ENCODE measurements at places on chromosomes 6 and 20. TPM values are rescaled to one million over a fixed set of nuclear protein-coding genes. Genes with fewer than 3 reads are reported as not detected.

DNA sequence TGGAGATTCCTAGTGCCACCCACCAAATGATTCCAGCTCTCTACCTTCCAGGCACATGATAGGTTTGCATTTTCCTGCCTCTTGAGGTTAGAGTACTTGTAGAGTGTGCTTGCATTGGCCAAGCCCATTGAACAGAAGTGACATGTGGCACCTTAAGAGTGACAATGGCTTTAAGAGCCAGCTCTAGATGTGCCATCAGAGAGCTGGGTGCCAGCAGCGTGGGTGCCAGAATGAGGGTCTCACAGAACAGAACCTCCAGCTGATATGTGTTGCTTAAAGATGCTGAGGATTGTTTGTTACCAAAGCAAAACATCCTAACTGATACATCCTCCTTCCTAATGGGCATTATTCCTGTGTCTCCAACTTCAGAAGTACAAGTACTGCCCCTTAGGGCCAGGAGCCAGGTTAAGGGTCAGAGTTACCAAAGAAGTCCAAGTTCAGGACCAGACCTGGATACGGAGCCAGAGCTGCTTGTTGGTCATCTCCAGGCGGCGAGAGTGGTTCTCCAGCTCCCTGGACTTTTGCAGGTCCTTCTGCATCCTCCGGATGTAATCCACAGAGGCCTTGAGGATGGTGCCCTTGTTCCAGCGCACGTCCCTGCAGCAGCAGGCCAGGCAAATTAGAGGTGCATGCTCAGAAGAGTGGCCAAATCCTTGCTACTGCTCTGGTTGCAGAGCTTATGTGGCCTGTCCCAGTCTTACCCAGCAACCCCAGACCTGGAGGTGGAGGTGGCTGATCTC lies 47.5 kb downstream of the MDFI start:
- no peak for DNase-seq

DNA sequence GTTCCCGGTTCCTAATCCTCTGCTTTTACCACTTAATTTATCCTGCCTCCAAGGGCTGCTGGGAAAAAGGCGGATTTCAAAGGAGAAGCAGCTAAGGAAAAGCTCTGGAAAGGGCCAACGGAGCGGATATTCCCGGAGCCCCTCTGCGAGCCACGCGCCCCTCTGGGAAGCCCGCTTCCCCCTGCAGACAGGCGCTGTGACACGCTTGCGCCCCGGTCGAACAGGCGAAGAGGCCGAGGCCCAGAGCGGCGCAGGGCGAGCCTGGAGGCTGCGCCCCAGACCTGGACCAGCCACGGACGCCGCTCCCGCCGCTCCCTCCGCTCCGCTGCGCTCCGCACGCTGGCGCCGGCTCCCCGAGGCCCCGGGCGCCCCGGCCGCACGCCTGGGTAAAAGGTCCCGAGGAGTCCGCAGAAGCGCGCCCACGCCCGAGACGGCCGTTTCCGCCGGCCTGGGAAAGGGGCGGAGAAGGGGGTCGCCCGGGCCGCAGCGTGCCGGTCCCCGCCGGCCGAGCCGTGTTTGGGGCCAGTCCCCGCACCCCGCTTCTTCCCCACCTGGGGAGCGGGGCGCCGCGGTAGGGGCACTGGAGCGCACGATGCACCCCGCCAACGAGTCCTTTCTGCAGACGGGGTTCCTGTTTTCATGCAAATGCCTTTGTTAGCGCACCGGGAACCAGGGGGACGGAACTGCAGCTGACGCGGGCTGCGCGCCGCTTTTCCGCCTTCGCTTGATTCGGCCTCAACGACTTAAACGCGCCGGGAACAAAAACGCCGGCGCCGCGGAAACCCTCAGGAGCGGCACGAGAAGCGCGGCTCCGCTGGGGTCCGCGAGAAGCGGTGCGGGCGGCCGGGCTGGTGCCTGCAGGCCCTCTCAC lies 91.9 kb upstream of the SIRPA start:
- peak; percentile 60 for DNase-seq

DNA sequence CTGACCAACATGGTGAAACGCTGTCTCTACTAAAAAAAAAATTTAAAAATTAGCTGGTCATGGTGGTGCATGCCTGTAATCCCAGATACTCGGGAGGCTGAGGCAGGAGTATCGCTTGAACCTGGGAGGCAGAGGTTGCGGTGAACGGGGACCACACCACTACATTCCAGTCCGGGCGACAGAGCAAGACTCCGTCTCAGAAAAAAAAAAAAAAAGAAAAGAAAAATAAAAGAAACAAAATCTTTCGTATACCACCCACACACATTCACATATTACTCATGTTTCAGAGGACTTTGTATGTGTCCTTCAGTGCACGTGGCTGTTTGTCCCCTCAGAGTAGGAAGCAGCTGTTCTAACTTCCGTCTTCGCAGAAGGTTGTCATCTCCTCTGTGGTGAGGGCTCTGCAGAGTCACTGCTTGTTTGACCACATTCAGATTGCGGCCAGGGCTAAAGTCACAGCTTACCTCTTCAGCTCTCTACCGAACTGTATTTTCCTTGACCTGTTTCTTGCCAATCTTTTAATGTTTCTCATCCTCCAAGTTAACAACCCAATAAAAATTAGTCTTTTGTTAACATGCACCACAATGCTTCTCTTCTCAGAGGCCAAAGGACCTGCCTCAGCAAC lies 36.6 kb upstream of the HIVEP1 start:
- DNase-seq, result no peak

GRCh38 chr6:63487103-63487813 lies 85.0 kb upstream of the LOC128125822 start:
- no peak for DNase-seq

- no peak for DNase-seq
Measured at GRCh38 chr6:129100164-129100563, 217.2 kb downstream of the LAMA2 start.

DNA sequence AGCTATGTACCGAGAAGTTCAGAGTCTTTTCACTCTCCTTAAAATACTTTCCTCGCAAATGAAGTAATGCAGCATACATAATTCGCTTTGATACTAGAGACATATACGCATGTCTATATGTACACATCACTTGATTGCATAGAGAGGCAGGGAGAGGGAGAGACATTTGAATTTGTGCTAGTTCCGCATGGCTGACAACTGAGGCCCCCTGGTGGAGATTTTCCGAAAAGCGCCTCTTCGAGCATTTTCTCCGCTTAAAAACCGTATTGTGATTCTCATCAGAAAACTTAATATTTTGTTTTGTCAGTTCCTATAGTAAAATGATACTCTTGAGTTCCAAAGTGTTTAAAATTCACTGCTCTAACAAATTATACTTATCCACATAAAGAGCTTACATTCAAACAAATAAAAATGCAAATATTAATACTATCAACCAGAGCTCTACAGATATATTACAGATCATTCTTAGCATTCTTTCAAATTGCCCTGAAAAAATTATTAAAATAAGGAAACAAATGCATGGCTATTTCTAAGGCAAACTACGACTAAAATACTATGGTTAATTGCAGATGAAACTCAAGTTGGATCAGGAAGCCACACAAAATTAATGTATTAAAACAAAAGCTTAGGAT lies 637 bp downstream of the MYLK4 start:
- DNase-seq, result peak; percentile 60

GRCh38 chr20:50688256-50688975 lies 2.9 kb downstream of the RIPOR3 start:
- DNase-seq, result no peak

DNA sequence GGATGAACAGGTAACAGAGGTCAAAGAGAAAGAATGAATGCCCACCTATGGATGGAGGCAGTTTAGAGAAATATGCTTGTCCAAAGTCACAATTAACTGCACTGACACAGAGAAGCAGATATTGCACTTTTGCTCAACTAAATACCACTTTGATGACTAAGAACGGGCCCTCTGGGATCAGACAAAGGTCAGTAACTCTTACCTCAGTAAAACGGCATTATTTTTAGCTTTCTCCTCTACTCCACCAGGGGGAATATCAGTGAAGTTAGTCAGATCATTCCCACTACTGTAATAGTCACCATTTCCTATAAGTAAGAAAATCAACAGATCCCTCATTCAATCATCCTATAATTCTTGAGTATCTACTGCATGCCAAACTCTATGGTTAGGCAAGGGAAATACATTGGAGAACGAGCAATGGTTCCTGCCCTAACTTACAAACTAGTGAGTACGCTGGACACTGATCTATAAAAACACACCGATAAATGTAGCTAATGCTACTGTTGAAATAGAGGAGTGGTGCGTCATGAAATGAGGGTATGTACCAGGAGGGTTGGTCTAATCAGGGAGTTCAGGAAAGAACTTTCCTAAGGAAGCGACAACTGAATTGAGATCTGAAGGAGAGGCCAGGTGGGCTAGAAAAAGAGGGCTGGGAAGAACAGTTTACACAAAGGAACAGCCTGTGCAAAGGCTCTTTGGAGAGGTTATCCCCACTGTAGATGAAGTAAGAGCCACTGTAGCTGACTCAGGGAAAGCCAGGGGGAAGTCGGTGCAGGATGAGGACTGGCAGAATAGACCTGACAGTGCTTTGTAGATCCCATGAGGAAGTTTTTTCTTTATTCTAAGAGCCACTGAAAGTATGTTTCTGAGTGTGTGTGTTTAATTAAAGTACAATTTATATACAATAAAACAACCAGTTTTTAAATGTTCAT lies 9.2 kb downstream of the ECI2 start:
- peak; percentile 90 for DNase-seq

- DNase-seq, result peak; percentile 47
Measured at GRCh38 chr20:21719592-21720214, 14.2 kb downstream of the PAX1 start.

GRCh38 chr6:134809130-134809529 lies 140.8 kb downstream of the ALDH8A1 start:
- DNase-seq, result peak; percentile 43

DNA sequence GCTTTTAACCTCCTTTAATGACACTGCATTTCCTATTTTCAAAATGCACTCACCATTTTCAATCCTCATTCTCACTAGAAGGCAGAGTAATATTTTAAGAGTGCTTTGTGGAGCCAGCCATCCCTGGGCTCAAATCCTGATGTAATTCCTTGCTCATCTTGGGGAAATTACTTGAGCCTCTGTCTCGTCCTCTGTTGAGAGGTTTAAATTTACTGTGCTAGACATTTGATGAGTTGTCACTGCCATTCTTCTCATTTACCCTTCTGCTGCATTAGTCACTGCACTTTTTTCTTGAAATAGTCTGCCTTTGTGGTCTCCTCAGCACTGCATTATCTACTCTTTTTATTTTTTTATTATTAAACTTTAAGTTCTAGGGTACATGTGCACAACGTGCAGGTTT lies 150.0 kb upstream of the HDDC2 start:
- DNase-seq, result no peak

- DNase-seq, result no peak
Measured at GRCh38 chr20:2762578-2763131, 37.8 kb downstream of the CPXM1 start.

GRCh38 chr20:20448881-20449280 lies 81.0 kb downstream of the INSM1 start:
- no peak for DNase-seq

DNA sequence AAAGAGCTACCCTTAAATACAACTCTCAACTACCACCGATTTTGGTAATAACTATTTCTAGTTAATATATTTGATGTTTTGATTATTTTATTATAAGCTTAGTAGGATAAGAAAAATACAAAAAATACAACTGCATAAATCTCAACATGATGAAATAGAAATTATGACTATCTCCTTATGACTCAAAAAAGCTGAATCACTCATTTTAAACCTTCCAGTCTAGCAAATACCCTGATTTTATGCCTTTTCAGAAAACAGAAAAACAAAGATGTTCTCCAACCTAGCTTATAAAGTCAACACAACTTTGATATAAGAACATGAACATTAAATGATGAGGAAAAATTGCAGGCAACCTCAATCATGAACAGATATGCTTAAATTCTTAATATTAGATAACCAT lies 40.2 kb upstream of the DSE start:
- DNase-seq, result peak; percentile 21

DNA sequence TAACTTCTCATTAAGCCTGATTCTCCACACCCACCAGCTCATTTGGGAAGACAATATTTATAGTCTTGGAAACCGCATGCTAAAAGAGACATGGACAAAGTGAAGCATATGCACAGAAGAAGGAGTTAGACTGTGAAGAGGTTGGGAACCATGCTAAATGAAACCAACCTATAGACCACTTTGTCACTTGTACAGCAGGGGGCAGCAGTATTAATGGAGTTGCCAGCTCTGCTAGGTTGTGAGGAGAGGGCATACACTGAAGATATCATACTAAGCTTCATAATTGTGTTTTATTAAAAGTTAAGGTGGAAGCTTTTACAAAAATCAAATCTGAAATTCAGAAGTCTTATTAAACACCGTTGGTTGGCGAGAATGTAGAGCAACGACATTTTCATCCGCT lies 38.3 kb upstream of the HMGCLL1 start:
- DNase-seq, result peak; percentile 56

GRCh38 chr6:118784641-118785164 lies 109.2 kb upstream of the ASF1A start:
- peak; percentile 7 for DNase-seq

DNA sequence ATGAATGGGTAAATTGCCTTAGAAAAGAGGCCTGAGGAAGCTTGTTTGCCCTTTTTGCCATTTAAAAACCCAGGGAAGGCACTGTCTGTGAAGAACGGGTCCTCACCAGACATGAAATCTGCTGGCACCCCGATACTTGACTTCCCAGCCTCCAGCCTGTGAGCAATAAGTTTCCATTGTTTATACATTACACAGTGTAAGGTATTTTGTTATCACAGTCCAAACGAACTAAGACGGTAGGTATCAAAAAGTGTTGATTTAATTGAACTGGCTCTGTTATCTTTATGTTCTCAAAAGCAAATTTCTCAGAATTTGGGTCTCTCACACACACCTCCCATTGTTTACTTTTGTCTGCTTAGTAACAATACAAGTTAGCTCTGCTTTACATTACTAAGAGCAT lies 181.1 kb upstream of the MARCKS start:
- DNase-seq, result no peak

GRCh38 chr20:10902174-10902573 lies 228.4 kb upstream of the JAG1 start:
- no peak for DNase-seq

DNA sequence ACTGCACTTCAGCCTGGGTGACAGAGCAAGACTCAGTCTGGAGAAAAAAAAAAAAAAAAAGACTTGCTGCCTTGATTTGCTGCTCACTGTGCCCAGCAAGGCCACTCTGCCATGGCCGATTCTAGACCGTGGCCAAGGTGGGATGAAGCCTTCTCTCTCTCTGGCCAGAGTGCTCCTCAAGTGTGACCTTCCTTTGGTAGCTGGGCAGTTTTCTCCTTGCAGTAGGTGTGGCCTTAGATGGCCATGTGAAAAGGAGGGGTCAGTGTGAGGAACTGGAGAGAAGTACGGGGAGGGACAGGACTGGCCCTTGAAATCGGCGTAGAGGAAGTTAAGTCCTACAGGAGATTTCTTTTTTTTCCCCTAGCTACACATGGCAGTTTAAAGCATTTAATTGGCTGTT lies 272.0 kb downstream of the ARID1B start:
- no peak for DNase-seq

GRCh38 chr20:53742685-53743081 lies 149.0 kb upstream of the ZNF217 start:
- DNase-seq, result no peak

GRCh38 chr6:56649053-56649769 lies 6.5 kb upstream of the DST start:
- DNase-seq, result no peak

Gene SPDEF
- 0.04 TPM for polyA plus RNA-seq

Gene EHMT2
- 51.2 TPM for polyA plus RNA-seq

Gene MAK
- not detected for polyA plus RNA-seq

Gene C20orf202
- polyA plus RNA-seq, result not detected

Gene LCA5
- 1.2 TPM for polyA plus RNA-seq

Gene PRPH2
- polyA plus RNA-seq, result 1.0 TPM

Gene ENPP3
- polyA plus RNA-seq, result 0.05 TPM

Gene SLC16A10
- not detected for polyA plus RNA-seq

Data from IMR-90 (cell line).